Kidney capillary endothelial cell (primary cell): ENCODE measurements at places on chromosomes 12 and 14.
A peak's percentile ranks its signal among the peaks of the same experiment; 100 is the strongest.

- DNase-seq = no peak
Measured at GRCh38 chr14:60067882-60068281, 23.8 kb upstream of the PCNX4 start.

DNA sequence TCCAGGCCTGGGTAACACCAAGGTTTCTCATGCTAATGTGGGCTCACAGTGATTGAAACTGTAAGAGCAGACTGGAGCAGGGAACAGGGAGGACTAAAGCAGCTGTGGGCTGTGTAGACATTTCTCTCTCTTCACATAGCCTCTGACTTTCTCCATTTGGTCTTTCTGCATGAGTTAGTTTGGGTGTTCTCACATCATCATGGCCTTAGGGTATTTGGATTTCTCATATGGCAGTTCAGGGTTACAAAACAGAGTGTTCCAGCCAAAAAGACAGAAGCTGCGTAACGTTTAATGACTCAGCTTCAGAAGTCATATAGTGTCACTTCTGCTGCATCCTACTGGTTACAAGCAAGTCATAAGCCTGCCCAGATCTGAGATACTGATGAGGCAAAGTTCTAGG lies 52.0 kb upstream of the OSBPL8 start:
- DNase-seq = no peak

DNA sequence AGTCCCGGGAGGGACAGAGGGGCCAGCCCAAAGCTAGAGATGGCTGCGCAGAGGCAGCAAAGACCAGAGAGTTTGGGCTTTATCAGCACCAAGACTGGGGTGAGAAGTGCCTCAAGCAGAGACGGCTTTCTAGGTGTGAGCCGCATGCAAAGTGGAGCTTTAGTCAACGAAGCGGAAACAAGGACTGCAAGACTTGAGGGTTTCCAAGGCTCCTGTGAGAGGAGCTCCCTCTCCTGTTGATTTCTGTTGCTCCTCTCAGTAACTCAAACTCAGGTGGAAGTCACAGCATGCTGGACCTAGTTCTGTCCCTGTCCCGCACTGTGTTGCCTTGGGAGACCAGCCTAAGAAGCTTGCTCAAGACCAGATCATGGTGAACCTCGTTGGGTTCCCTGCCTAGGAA lies 327.8 kb downstream of the MED13L start:
- DNase-seq = no peak

- DNase-seq = no peak
Measured at GRCh38 chr12:122866379-122866778, 29.5 kb downstream of the VPS37B start.

DNA sequence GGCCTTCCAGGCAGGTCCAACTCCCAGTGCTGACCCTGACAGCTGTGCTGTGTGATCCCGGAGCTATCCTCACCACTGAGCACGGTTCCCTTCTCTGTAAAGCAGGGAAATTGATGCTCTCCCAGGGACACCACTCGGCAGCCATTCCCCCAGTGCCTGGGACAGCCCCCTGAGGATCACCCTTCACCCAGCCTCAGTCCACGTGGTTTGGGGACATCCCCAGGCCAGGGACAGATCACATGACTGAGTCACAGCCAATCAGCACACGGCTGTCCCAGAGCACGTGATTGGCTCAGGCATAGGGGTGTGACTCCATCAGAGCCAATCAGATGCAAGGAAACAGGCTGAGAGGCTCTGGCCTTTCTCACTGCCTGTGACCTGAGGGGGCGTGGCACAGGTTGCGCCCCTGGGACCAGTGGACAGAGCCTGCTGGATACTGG lies 68.8 kb upstream of the SFSWAP start:
- no peak for DNase-seq

DNA sequence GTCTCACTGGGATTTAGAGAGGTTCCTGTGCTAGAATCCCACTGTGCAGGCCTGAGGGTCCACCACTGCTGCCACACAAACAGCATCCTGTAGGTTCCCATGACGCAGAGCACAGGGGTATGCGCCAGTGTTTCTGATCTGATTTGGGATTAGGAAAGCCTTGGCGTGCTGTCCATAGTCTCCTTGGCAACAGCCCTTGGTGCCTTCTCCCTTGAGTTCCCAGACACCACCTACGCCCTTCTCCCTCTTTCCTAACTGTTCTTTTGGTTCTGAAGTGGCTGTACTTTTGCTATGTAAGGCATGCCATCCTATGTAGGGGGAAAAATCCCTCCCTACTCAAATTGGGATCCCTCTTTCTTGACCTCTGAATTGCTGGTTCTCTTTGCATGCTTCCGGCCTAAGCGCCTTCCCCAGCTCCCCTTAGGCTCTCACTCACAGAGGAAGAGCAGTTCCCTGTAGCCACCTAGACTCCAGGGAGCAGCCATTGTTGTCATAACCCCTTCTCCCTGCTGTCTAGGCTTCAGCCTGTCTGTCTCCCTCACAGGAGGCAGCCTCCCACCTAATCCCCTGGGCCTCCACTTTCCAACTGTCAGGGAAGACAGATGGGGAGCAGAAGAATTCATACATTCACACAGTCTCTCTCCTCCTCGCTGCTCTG lies 14.8 kb upstream of the RIC8B start:
- no peak for DNase-seq

GRCh38 chr12:818733-819132 lies 66.4 kb downstream of the WNK1 start:
- DNase-seq = no peak

DNA sequence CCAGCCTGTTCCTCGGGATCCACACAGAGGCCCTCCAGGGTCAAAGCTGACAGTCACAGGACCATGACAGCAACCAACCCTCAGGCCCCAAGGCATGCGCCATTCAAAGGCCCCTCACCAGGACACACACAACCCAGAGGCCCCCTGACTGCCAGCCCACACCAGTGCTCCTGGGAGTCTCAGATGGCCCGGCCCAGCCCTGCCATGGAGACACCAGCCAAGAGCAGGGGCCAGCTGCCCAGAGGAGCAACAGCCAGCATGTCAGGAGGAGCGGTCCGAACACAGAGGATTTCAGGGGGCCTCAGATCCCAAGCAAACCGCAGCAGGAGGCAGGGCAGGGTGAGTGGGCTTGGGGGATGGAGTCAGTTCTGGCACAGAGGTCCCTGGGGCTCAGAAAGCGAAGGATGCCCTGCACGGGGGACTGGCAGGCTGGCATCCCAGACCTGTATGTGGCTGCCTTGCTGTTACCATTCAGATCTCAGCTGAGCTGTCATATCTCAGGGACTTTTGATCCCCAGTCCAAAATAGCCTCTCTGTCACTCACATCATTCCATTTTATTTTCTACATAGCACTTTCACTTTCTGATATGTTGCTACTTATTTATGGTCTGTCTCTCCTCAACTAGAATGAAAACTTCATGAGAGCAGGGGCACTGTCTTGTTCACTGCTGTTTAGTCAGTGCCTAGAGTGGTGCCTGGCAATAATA lies 4.8 kb downstream of the TMEM229B start:
- no peak for DNase-seq

DNA sequence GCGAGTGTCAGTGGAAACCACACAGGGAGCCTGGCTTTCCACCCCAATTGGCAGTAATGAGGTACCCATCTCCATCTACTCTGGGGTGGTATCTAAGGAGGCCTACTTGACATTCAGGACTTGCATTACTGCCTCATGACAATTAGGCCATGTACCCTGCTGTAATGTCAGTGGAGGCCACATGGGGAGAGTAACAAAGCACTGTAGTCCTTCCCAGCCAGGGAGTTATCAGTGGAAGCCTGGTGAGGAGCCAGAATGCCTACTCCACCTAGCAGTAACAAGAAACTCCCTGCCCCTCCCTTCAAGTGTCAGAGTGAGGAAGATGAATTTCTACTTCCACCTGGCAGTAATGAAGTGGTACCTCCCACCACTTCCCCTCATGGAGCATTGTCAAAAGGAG lies 12.5 kb downstream of the TIMM9 start:
- DNase-seq = no peak

- no peak for DNase-seq
Measured at GRCh38 chr12:108612788-108613282, 15.0 kb upstream of the TMEM119 start.

DNA sequence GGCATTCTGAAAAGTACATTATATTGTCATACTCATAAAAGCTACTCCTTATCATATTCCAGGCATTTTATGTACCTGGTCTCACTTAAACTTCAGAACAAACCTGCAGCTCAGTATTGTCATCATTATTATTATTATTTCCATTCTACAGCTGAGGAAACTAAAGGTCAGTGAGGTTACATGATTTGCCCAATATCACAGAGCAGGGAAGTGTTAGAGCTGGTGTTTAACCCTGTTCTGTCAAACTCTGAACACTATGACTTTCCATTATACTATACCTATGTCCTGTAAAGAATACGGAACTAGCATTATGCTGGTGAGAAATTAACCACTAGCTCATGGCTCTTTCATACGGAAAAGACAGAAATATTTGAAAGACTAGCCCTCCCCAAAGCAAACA lies 56.4 kb downstream of the STON2 start:
- no peak for DNase-seq

GRCh38 chr14:44963044-44963528 lies 1.1 kb downstream of the TOGARAM1 start:
- no peak for DNase-seq

DNA sequence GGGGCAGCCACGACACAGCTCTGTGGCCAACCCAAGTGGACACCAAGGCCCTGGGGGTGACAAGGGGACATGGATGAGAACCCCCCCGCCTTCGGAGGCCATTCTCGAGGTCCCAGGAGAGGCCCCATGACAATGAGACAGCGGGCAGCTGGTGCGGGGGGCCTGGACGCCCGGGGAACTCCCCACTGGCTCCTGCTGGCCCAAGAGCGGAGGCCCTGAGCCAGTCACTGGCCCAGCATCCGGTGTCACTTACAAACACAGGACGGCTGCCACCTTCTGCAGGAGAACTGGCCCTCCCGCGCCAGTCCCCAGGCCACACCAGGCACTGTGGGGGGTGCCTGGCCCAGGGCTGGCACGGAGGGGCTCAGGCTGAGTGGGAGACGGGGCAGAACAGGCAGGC lies 51.4 kb downstream of the NCOR2 start:
- no peak for DNase-seq

GRCh38 chr12:123767613-123768012 lies 5.5 kb downstream of the DNAH10 start:
- DNase-seq = no peak

- DNase-seq = no peak
Measured at GRCh38 chr12:111398530-111398929, 7.2 kb upstream of the SH2B3 start.

DNA sequence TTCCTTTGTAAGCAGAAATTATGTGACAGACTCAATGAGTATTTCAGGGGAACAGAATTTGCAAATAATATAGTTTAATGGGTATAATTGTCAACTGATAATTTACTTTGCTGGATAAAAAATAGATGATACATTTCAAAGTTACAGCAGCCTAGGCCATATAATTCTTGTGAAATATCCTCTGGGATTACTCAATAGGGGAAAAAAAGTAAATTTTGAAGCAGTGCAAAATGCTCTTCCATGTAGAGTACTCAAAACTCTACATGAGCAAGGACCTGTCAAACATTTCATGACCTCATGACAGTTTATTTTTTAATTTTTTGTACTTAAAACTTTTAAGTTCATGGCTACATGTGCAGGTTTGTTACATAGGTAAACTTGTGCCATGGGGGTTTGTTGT lies 163.3 kb downstream of the DACT1 start:
- no peak for DNase-seq

- DNase-seq = peak; percentile 75
Measured at GRCh38 chr14:50801706-50802105, 29.3 kb downstream of the NIN start.

GRCh38 chr14:90649083-90649482 lies 167.1 kb downstream of the TTC7B start:
- DNase-seq = no peak

- DNase-seq = no peak
Measured at GRCh38 chr12:79250960-79251755, 386.6 kb downstream of the SYT1 start.

GRCh38 chr12:108400481-108400880 lies 61.4 kb upstream of the CMKLR1 start:
- DNase-seq = no peak
